ENCODE measurements at places on chromosomes 16 and 17. TPM values are rescaled to one million over a fixed set of nuclear protein-coding genes. Genes with fewer than 3 reads are reported as not detected.
A peak's percentile ranks its signal among the peaks of the same experiment; 100 is the strongest.

The DHX40 gene
- 23.9 TPM for total RNA-seq

GRCh38 chr16:4060009-4060408, 56.2 kb downstream of the ADCY9 start:
- no peaks in the 10 kb centered on the region for H3K36me3 ChIP-seq
- no peaks in the 10 kb centered on the region for H3K27me3 ChIP-seq
- peaks cover 3% of the 10 kb centered on the region for H3K4me1 ChIP-seq
- no peak for DNase-seq
- no peak overlapping the region for H3K4me3 ChIP-seq

DNA sequence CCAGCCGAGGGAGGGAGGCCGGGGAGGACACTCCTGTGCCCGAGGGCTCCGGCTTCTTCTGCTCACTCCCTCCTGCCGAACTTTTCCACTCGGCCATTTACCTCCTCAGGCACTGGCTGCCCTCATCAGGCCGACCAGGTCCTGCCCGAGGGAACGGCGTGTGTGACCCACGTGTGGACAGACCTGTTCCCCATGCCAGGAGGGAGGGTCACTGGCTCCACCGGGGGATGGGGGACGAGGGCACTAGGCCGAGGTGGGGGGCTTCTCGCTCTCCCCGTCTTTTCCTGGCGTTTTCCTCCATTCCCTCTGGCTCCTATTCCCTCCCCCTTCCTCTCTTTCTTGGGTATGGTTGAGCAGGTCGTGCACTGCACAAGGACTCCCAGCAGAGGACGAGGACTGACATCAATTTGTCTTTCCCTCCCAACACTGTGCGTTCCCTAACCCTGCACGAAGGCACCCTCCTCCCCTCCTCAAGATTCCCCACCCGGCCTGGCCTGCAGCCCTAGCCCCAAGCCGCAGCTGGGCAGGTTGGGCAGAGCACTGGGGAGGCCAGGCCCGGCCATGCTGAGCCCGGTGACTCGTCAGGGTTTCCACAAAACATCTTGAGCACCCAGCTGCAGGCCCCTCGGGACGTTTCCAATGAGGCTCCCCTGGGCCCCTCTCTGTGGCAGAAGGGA, 3.2 kb upstream of the IL17C start:
- peaks cover 49% of the 10 kb centered on the region for H3K4me1 ChIP-seq
- H3K27me3 ChIP-seq, result peaks cover 48% of the 10 kb centered on the region
- no peaks in the 10 kb centered on the region for H3K36me3 ChIP-seq
- DNase-seq, result no peak
- peak overlapping the region; percentile 22 for H3K4me3 ChIP-seq
- H3K27ac ChIP-seq, result no peak overlapping the region

- DNase-seq, result no peak
- no peak overlapping the region for H3K27ac ChIP-seq
- no peaks in the 10 kb centered on the region for H3K27me3 ChIP-seq
- H3K36me3 ChIP-seq, result no peaks in the 10 kb centered on the region
- no peak overlapping the region for H3K4me3 ChIP-seq
Measured at GRCh38 chr16:55144651-55145050, 179.4 kb upstream of the IRX6 start.

The G6PC3 gene
- total RNA-seq, result 62.6 TPM

- H3K4me1 ChIP-seq, result no peaks in the 10 kb centered on the region
- H3K4me3 ChIP-seq, result no peak overlapping the region
- DNase-seq, result no peak
- peaks cover 62% of the 10 kb centered on the region for H3K27me3 ChIP-seq
- no peaks in the 10 kb centered on the region for H3K36me3 ChIP-seq
Measured at GRCh38 chr17:74134991-74135390, 68.5 kb upstream of the RPL38 start.

GRCh38 chr16:9260666-9261065, 169.2 kb downstream of the HAPSTR1 start:
- no peak for DNase-seq
- no peak overlapping the region for H3K27ac ChIP-seq
- no peaks in the 10 kb centered on the region for H3K36me3 ChIP-seq
- H3K27me3 ChIP-seq, result peaks cover 20% of the 10 kb centered on the region

GRCh38 chr17:56172517-56172982, 19.3 kb downstream of the ANKFN1 start:
- peaks cover 5% of the 10 kb centered on the region for H3K27me3 ChIP-seq
- H3K4me1 ChIP-seq, result no peaks in the 10 kb centered on the region
- H3K36me3 ChIP-seq, result no peaks in the 10 kb centered on the region
- H3K4me3 ChIP-seq, result no peak overlapping the region
- no peak overlapping the region for H3K27ac ChIP-seq
- DNase-seq, result peak; percentile 52

DNA sequence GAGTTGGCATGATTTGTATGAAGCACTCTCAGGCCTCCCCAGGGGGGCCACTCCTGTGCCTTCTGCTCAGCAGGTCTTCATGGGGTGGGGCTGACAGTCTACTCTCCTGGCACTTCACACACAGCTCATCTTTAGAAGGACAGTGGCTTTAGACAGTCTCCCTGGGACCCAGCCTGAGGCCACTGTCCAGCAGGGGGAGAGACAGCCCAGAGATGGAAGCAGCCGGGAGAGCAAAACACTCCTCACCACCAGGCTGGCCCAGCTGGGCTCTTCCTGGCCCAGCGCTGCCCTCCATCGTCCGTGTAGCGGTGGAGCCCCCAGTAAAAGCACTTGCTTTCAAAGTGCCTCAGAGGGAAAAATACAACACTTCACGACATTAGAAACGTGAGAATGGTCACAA, 62.0 kb upstream of the CRHR1 start:
- no peak overlapping the region for H3K27ac ChIP-seq
- H3K4me1 ChIP-seq, result no peaks in the 10 kb centered on the region
- no peaks in the 10 kb centered on the region for H3K36me3 ChIP-seq
- DNase-seq, result no peak
- peaks cover under 1% of the 10 kb centered on the region for H3K27me3 ChIP-seq
- no peak overlapping the region for H3K4me3 ChIP-seq

DNA sequence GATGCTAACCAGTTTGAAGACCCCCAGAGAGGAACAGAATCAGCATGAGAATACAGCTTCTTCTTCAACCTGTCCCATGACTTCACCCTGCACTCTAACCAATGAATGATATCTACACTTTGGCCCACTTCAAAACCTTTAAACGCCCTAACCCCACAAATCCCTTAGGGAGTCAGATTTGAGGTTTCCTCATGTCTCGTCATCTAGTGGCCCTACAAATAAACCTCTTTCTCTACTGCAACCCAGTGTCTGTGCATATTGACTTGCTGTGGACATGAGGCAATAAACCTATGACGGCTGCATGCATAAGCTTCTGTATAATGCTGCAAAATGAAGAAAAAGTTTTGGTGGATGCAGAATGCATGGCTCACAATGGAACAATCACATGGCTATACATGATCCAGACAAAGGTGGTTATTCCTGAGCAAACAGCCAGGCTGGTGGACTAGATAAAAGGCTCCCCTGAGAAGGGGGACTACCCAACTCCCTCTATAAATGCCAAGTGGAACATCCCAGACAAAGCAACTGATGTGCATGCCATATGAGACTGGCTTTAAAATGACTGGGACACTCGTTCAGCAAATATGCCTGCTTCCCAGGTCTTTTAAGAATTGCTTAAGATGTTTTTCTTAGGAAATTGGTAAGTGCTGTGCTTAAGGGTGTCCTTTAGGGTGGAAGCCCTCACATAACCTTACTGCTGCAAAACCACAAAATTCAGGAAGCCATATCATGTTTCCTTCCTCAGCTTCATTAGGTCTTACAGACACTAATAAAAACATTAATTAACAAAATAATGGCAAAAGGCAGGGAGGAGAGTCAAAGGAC, 12.2 kb downstream of the N4BP1 start:
- no peak overlapping the region for H3K4me3 ChIP-seq
- H3K36me3 ChIP-seq, result no peaks in the 10 kb centered on the region
- no peaks in the 10 kb centered on the region for H3K27me3 ChIP-seq
- no peak for DNase-seq

DNA sequence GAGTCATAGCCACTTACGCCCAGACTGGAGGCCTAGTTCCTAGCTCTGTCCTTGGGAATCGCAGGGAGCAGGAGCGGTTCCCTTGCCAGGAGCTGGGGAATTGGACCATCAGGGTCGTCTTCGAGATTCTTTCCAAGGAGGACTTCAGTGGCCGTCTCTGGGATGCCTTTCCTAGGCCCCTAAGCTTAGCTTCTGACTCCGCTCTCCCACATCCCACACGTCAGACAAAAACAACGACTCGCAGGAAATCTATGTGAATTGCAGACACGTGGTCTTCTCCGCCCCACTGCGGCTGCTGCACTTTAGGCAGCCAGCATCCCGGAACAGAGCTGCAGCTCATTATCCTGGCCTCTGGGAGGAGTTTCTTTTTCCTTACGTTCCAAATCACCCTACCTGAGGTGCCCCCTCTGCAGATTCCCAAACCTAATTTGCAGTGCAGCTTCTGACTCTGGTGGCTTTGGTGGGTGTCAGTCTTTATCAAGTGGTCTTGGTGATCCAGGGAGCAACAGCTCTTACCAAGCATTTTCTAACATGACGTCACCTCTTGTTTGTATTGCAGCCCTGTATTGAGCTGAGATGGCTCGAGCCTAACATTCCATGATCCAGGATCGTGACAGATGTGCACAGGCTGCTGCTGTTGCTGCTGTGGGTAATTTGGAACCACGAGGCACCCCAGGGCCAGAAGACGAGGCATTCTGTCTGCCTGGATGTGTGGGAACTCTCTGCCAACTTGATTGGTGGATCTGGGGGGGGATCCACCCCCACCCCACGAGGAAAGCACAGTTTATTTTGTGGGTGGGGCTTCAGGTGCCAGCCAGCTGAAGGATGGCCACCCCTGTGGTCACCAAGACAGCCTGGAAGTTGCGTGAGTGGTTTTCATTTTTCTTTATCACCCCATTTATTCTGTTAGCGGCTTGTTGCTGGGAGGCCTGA, 1.1 kb downstream of the KATNB1 start:
- peak; percentile 59 for DNase-seq
- H3K4me1 ChIP-seq, result peaks cover 10% of the 10 kb centered on the region
- H3K27me3 ChIP-seq, result no peaks in the 10 kb centered on the region
- peak overlapping the region; percentile 53 for H3K4me3 ChIP-seq
- H3K27ac ChIP-seq, result peak overlapping the region; percentile 55

DNA sequence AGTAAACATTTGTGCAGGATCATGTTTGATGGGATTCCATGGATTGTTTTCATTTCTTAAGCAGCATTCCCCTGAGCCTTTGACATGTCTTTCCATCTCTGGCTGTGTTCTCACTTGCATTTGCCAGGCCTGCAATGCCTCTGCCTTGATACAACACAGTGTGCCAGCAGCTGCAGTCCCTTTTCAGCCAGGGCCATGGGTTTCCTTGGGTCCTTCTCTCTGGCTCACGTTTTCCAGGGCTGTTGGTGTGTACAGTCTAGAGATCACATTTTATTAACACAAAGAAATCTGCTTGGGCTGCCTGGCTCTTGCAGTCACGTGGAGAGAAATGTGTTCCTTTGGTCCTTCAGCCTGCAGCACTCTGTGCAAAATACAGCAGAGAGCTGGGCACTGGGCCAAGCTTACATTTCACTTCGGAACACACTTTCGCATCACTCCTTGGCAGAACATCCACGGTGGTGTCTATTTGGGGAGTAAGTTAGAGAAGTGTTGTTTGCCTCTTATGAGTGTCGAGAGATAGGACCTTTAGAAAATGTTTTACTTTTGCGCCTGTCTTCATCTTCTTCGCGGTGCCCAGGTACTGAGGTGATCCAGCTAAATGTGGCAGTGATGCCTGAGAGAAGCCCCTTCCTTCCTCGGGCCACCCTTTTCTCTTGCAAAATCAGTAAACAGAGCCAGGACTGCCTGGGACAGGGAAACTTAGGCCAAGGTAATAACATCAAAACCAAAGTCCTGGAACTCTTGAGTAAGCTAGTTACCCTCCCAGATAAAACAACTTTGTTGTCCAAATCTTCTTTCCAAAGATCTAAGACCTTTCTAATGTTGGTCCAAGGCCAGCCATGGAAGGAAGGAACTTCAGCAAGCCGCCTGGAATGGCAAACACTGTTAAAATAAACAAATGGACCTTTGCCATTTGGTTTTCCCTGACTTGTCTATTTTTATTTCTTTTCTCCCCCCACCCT, 20.9 kb downstream of the HLF start:
- H3K4me1 ChIP-seq, result peaks cover 27% of the 10 kb centered on the region
- H3K36me3 ChIP-seq, result no peaks in the 10 kb centered on the region
- H3K27ac ChIP-seq, result peak overlapping the region; percentile 53
- H3K27me3 ChIP-seq, result no peaks in the 10 kb centered on the region

DNA sequence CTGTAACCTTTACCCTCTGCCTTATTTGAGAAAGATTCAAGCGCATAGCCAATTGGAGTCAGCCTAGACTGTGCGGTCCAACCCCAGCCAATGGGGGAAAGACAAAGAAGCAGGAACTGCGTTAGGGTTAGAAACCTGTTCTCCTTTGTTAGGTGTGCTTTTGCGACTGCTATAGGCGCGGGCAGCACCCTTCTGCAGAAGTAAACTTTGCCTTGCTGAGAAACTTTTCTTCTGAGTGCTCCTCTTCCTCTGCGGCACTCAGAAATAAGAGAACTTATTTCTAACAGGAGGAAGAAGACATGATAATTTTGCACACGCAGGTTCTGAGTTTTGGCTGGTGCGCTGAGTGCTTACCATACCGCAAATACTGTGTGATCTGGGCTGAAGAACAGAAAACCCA, 9.0 kb downstream of the TXNL4B start:
- peaks cover 55% of the 10 kb centered on the region for H3K36me3 ChIP-seq
- H3K4me1 ChIP-seq, result no peaks in the 10 kb centered on the region
- H3K27ac ChIP-seq, result no peak overlapping the region
- H3K4me3 ChIP-seq, result no peak overlapping the region
- no peak for DNase-seq
- no peaks in the 10 kb centered on the region for H3K27me3 ChIP-seq

- H3K27ac ChIP-seq, result no peak overlapping the region
- peaks cover 26% of the 10 kb centered on the region for H3K36me3 ChIP-seq
- peaks cover 6% of the 10 kb centered on the region for H3K4me1 ChIP-seq
- no peaks in the 10 kb centered on the region for H3K27me3 ChIP-seq
Measured at GRCh38 chr17:28367641-28368305, 2.3 kb downstream of the VTN start.

Measured in left lung (tissue), 14 donors.